ENCODE measurements at places on chromosomes 4 and X. TPM values are rescaled to one million over a fixed set of nuclear protein-coding genes. Genes with fewer than 3 reads are reported as not detected.

- H3K4me1 ChIP-seq = no peaks in the 10 kb centered on the region
- no peak overlapping the region for H3K4me3 ChIP-seq
- no peak overlapping the region for H3K27ac ChIP-seq
- H3K27me3 ChIP-seq = no peaks in the 10 kb centered on the region
- DNase-seq = no peak
- no peaks in the 10 kb centered on the region for H3K36me3 ChIP-seq
Observed at GRCh38 chr4:42167709-42168108, 15.3 kb upstream of the BEND4 start.

GRCh38 chr4:146842876-146843275, 102.8 kb downstream of the TTC29 start:
- peaks cover 2% of the 10 kb centered on the region for H3K27me3 ChIP-seq
- H3K4me1 ChIP-seq = no peaks in the 10 kb centered on the region
- H3K27ac ChIP-seq = no peak overlapping the region
- no peak for DNase-seq
- no peaks in the 10 kb centered on the region for H3K36me3 ChIP-seq

DNA sequence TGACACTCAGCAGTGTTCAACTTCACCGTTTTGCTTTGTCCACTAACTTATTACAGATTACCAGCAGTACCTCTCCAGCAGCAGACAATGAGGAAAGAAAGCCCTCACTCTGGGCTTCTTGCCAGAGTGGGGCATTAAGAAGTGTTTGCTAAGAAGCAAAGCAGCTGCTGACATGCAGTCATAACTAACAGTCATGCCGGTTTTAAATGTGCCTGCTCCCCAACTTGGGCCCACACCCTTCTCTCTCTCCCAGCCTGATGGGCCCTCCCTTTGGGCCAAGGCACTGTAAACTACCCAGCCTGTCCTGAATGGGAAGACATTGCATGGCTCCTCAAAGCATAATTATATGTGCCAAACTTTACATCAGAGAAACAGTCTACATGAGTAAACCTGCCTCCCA, 54.6 kb upstream of the HHIP start:
- H3K36me3 ChIP-seq = no peaks in the 10 kb centered on the region
- no peak for DNase-seq
- no peaks in the 10 kb centered on the region for H3K27me3 ChIP-seq
- H3K4me3 ChIP-seq = no peak overlapping the region
- no peak overlapping the region for H3K27ac ChIP-seq

DNA sequence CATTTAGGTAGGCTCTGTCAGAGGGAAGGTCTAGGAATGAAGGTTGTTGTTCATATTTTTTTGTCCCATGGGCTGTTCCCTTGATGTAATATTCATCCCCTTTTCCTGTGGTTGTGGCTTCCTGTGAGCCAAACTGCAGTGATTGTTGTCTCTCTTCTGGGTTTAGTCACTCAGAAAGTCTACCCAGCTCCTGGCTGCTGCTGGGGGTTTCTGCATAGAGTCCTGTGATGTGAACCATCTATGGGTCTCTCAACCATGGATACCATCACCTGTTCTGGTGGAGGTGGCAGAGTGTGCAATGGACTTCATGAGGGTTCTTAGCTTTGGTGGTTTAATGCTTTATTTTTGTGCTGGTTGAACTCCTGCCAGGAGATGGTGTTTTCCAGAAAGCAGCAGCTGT, 122.8 kb downstream of the ZC4H2 start:
- no peaks in the 10 kb centered on the region for H3K36me3 ChIP-seq
- no peak for DNase-seq
- no peak overlapping the region for H3K27ac ChIP-seq

- DNase-seq = no peak
- no peak overlapping the region for H3K4me3 ChIP-seq
- H3K4me1 ChIP-seq = no peaks in the 10 kb centered on the region
- no peaks in the 10 kb centered on the region for H3K36me3 ChIP-seq
Observed at GRCh38 chr4:80115368-80116181, 42.5 kb upstream of the ANTXR2 start.

Gene FAAH2
- 1.7 TPM for total RNA-seq

Gene RAB40A
- total RNA-seq = 1.3 TPM

Measured in aorta (tissue), 5 donors.